Common myeloid progenitor, CD34-positive (primary cell): ENCODE measurements at places on chromosomes 3 and 15.

DNA sequence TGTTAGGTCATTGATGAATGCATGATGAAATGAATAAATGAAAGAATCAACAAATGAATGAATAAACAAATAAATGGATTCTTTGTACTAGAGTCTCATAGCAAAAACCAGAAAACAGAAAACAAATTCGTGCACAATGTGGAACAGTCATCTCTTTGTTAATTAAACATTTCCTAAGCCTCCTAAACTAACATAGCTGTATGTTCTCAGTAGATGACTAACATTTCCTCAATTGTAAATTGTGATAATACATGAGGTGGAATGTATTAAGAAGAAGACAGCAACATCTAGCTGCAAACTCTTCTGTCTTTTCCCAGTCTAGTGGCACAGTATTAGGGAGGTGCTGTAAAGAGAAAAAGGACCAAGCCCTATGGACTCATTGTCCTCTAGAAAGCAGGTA is 1021.0 kb downstream of the MCTP2 start:
- DNase-seq, result no peak
- no peaks in the 10 kb centered on the region for H3K36me3 ChIP-seq
- H3K27me3 ChIP-seq, result no peaks in the 10 kb centered on the region
- H3K4me3 ChIP-seq, result no peak overlapping the region
- no peaks in the 10 kb centered on the region for H3K4me1 ChIP-seq

- H3K4me1 ChIP-seq, result no peaks in the 10 kb centered on the region
- H3K36me3 ChIP-seq, result no peaks in the 10 kb centered on the region
- no peak overlapping the region for H3K27ac ChIP-seq
- no peaks in the 10 kb centered on the region for H3K27me3 ChIP-seq
- DNase-seq, result no peak
Observed at GRCh38 chr3:66762916-66763693, 235.0 kb upstream of the KBTBD8 start.

DNA sequence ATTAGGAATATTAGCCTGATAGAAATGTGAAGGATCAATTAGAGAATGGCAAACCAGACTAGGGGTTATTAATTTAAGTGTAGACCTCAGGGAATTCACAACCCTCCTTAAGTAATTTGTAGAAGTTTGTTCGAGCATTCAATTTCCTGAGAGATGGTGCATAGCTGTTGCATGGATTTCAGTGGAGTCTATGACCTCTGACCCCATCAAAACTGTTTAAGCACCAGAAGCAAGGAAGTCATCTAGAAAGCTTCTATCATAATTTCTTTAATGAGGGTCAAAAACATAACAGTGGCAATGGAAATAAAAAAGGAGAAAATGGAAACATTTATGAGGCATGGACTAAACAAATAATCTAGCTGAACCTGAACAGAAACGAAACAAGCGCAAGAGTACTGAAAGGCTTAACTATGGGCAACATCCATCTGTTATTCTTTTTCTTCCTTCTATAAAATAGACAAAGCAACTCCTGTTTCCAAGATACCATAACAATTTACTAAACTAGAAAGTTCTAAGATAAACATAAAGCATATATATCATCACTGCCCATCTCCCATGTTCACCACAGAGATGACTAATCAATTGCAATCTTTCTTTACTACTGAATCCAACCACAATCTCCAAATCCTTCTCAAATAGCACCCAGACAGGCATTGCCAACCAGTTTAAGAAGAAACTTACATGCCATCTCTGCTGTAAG is 151.4 kb downstream of the THRB start:
- H3K27me3 ChIP-seq, result no peaks in the 10 kb centered on the region
- no peaks in the 10 kb centered on the region for H3K4me1 ChIP-seq
- peak; percentile 31 for DNase-seq
- H3K4me3 ChIP-seq, result no peak overlapping the region
- H3K36me3 ChIP-seq, result no peaks in the 10 kb centered on the region

- no peak overlapping the region for H3K4me3 ChIP-seq
- no peaks in the 10 kb centered on the region for H3K4me1 ChIP-seq
- H3K27ac ChIP-seq, result no peak overlapping the region
- no peak for DNase-seq
Observed at GRCh38 chr3:64708456-64708855, 20.7 kb upstream of the ADAMTS9 start.

GRCh38 chr3:129101370-129102138 is 20.1 kb downstream of the RAB43 start:
- H3K27me3 ChIP-seq, result no peaks in the 10 kb centered on the region
- DNase-seq, result no peak
- no peak overlapping the region for H3K4me3 ChIP-seq
- H3K27ac ChIP-seq, result no peak overlapping the region
- H3K4me1 ChIP-seq, result no peaks in the 10 kb centered on the region

DNA sequence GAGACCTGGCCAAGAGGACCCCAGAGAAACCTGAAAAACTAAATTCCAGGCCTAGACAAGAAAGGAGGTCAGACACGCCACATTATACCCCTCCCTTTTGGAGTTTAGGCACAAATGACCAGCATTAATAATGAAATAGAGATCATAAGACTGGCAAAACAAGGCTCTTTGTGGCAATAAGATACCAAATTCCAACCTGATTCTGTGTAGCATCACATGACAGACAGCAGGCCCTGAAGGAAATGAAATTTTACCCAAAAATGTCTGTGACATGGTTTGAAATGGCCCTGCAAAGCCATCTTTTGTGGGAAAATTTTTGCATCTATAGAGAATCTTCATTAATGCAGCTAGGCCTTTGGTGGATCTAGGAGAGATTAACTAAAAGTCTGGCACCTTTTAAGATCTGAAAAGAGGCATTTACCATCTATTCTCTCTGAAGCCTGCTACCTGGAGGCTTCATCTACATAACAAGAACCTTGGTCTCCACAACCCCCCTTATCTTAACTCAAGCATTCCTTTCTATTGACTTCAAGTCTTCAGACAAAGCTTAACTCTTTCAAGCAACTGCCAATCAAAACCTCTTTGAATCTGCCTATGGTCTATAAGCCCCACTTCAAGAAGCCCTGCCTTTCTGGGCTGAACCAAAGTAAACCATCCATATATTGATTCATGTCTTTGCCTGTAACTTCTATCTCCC is 8.0 kb downstream of the FAM174B start:
- H3K27me3 ChIP-seq, result no peaks in the 10 kb centered on the region
- no peaks in the 10 kb centered on the region for H3K36me3 ChIP-seq
- DNase-seq, result no peak
- H3K27ac ChIP-seq, result no peak overlapping the region
- H3K4me3 ChIP-seq, result no peak overlapping the region

- H3K27me3 ChIP-seq, result no peaks in the 10 kb centered on the region
- H3K4me1 ChIP-seq, result no peaks in the 10 kb centered on the region
- H3K27ac ChIP-seq, result no peak overlapping the region
- no peak for DNase-seq
- no peaks in the 10 kb centered on the region for H3K36me3 ChIP-seq
Observed at GRCh38 chr3:30548600-30548999, 57.8 kb upstream of the TGFBR2 start.

DNA sequence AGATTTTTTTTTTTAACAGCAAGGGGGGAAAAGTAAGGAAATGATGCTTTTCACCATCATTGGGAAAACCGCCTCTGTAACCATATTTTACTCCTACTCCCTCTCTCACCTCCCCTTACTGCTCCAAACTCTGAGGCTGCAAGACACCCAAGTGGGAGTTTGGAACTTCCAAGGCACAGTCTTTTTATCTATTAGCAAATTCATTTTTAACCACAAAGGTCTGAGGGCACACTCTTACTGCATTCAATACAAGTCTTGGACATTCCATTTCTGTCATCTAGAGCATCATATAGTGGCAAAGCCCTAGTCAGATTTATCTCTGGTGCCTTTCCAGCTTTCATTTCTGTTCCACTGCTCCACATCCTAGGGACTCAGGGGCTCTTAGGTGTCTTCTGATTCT is 13.2 kb downstream of the FAM162A start:
- no peaks in the 10 kb centered on the region for H3K27me3 ChIP-seq
- H3K27ac ChIP-seq, result no peak overlapping the region
- DNase-seq, result no peak

DNA sequence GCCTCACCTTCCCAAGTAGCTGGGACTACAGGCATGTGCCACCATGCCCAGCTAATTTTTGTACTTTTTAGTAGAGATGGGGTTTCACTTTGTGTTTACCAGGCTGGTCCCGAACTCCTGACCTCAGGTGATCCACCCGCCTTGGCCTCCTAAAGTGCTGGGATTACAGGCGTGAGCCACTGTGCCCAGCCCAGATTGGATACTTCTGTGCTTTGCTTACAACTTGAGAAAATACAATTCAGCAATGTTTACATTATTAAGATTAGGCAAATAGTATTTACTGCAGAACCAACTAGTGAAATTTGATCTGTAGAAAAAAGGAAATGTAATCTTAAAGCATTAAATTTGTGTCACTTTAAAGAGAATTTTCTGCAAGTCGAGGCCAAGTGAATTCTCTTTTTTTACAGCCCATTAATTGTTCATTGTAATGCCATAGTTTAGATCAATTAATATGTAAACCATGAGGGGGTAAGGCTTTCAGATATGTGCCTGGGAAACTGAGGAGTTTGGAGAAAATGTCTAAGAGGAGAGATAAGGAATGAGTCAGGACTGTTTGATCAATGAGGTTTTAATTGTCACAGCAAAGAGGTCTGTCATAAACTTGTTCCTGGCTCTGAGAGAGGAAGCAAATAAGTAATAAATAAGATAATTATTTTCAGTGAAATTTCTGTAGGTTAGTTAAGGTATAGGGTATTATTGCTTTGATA is 15.3 kb downstream of the PYDC2 start:
- no peaks in the 10 kb centered on the region for H3K27me3 ChIP-seq
- no peak overlapping the region for H3K27ac ChIP-seq
- no peak overlapping the region for H3K4me3 ChIP-seq
- DNase-seq, result no peak
- no peaks in the 10 kb centered on the region for H3K4me1 ChIP-seq

- no peak overlapping the region for H3K4me3 ChIP-seq
- H3K4me1 ChIP-seq, result no peaks in the 10 kb centered on the region
- no peak for DNase-seq
- peaks cover 33% of the 10 kb centered on the region for H3K36me3 ChIP-seq
- no peak overlapping the region for H3K27ac ChIP-seq
Observed at GRCh38 chr3:14491396-14492190, 48.5 kb downstream of the GRIP2 start.

DNA sequence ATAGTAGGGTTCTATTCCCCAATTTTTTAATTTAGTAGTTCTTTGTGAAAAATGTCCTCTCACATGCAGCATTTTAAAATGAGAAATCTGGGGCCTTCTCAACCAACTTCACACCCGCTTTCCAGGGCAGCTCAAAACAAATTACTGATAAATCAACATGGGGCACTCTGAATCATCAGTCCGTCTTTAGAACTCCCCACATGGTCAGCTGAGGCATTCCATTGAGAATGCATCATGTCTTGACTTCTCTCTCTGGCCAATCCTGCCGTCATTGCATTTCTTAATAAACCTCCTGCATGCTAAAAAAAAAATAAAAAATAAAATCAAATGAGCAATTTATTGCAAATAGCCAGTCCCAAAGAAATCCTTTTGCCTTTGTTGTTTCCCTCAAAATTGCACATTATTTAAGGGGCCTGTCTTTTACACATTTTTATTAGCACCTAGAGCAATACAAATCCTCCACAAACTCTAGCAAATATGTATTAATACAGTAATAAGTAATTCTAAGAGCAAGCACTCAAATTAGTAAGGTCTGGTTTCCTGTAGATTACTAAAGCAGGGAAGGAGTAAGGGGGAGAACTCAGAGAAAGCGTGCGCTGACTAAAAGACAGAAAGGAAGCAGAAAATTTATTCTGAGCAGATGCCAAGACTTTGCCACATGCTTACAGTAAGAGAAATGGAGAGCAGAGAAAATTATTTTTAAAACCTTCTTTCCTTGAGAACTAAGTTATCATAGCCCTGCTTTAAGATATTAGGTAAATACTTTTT is 175.7 kb downstream of the TNIK start:
- H3K4me1 ChIP-seq, result peaks cover 57% of the 10 kb centered on the region
- no peak overlapping the region for H3K4me3 ChIP-seq
- H3K27ac ChIP-seq, result no peak overlapping the region
- peak; percentile 86 for DNase-seq
- no peaks in the 10 kb centered on the region for H3K27me3 ChIP-seq

DNA sequence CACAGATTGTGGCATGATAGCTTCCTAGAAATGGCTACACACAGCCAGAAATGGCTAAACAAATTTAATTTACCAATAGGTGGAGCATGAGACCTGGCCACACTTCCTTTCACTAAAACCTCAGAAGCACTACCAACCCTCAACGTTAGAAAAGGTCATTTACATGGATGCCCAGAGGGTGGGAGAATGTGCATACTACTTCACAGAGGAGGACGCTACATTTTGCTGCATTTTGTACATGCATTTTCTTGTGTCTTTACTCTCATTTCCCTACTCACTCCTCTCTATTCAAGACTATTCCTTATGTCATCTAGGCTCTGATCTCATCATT is 40.1 kb downstream of the C2CD4B start:
- no peak for DNase-seq
- no peaks in the 10 kb centered on the region for H3K27me3 ChIP-seq
- H3K36me3 ChIP-seq, result no peaks in the 10 kb centered on the region
- H3K4me1 ChIP-seq, result peaks cover 2% of the 10 kb centered on the region

- H3K27me3 ChIP-seq, result peaks cover 3% of the 10 kb centered on the region
- no peak overlapping the region for H3K4me3 ChIP-seq
- no peaks in the 10 kb centered on the region for H3K36me3 ChIP-seq
- no peak overlapping the region for H3K27ac ChIP-seq
- H3K4me1 ChIP-seq, result no peaks in the 10 kb centered on the region
Observed at GRCh38 chr15:88695691-88696251, 57.0 kb downstream of the ISG20 start.

GRCh38 chr3:173138026-173138425 is 3.0 kb downstream of the SPATA16 start:
- DNase-seq, result no peak
- H3K4me1 ChIP-seq, result no peaks in the 10 kb centered on the region
- no peak overlapping the region for H3K27ac ChIP-seq
- no peak overlapping the region for H3K4me3 ChIP-seq
- no peaks in the 10 kb centered on the region for H3K27me3 ChIP-seq

DNA sequence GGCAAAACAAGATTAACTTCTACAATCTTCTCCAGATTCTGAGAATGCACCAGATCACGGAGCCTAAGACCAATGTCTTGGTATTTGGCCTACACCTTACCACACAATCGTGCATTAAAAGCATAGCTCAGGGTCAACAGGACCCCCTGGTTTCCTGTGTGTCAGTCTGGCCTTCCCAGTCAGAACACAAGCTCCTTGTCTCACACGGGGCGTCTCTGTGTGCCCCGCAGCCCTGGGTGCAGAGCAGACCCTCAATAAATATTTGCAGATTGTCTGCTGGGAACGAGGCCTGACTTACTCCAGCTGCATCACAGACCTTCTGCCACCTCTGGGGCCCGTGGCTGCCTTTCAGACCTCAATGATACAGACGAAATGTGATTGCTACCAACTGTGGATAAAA is 82.5 kb upstream of the CTNNB1 start:
- H3K4me3 ChIP-seq, result no peak overlapping the region
- no peaks in the 10 kb centered on the region for H3K27me3 ChIP-seq
- no peak for DNase-seq
- H3K27ac ChIP-seq, result no peak overlapping the region

DNA sequence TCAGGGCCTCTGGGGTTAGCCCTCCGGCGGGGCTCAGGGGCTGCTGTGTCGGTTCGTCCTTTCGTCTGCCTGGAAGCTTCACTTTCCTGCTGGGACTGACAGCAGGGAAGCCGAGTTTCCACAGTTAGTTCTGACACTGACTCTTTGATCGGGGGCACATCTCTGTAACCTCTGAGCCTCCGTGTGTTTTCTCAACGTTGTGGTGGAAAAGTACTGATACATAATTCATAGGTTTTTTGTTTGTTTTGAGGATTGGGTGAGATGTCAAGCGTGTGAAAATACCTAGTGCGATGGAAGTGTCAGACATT is 481 bp downstream of the AP4E1 start:
- peaks cover 3% of the 10 kb centered on the region for H3K36me3 ChIP-seq
- no peak for DNase-seq
- peaks cover 15% of the 10 kb centered on the region for H3K4me1 ChIP-seq
- H3K4me3 ChIP-seq, result peak overlapping the region; percentile 97
